Peyer's patch (tissue), 4 donors: ENCODE measurements at places on chromosomes 4 and X. TPM values are rescaled to one million over a fixed set of nuclear protein-coding genes. Genes with fewer than 3 reads are reported as not detected.

The SLC10A7 gene
- total RNA-seq = 20.4 TPM

DNA sequence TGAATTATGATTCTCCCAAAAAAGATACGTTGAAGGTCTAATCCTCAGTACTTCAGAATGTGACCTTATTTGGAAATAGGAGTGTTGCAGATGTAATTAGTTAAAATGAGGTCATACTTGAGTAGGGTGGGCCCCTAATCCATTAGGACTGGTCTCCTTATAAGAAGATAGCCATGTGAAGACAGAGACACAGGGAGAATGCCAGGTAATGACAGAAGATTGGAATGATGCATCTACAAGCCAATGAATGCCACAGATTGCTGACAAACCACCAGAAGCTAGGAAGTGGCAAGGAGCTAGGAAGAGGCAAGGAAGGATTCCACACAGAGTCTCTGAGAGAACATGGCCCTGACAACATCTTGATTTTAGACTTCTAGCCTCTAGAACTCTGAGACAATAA lies 7.4 kb upstream of the RPS6KA3 start:
- no peaks in the 10 kb centered on the region for H3K4me1 ChIP-seq
- no peaks in the 10 kb centered on the region for H3K27me3 ChIP-seq
- no peak overlapping the region for H3K4me3 ChIP-seq
- no peak for DNase-seq
- H3K27ac ChIP-seq = no peak overlapping the region

GRCh38 chrX:148499638-148500422 lies 587 bp upstream of the AFF2 start:
- no peaks in the 10 kb centered on the region for H3K36me3 ChIP-seq
- DNase-seq = no peak
- H3K27ac ChIP-seq = no peak overlapping the region
- H3K4me1 ChIP-seq = no peaks in the 10 kb centered on the region
- H3K4me3 ChIP-seq = no peak overlapping the region

DNA sequence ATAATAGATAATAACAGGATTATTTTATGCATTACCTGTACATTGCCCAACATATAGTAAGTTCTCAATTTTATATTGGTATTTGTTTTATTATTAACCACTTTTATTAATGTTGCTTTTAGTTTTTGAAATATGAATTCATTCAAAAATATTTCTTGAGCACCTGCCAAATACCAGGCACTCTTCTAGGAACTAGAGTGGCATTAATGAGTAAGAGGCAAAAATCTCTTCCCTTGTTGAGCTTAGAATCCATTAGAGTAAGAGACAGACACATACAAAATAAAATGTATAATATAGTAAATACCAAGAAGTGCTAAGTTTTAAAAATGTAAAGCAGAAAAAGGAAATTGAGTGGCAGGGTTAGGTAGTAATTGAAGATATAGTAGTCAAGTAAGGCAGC lies 45.8 kb downstream of the TET2 start:
- no peaks in the 10 kb centered on the region for H3K27me3 ChIP-seq
- peaks cover 7% of the 10 kb centered on the region for H3K36me3 ChIP-seq
- no peaks in the 10 kb centered on the region for H3K4me1 ChIP-seq
- no peak for DNase-seq
- H3K27ac ChIP-seq = no peak overlapping the region

DNA sequence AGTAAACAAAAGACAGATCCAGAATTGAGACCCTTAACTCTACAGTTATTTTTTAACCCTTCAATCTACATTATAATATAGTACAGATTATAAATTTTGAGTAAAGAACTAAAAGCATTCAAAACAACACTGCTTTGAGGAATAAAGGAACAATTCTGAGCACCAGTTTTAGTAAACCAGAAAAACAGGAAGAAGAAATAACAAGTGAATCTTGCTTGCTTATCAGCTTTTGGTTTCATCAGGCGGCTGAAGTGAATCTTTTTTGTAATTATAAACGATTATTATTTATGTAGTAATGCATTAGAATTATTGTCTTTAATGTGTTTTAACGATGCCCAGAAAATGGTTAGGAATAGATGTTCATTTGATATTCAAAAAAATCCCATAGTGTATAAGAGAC lies 305.4 kb downstream of the ARAP2 start:
- H3K4me3 ChIP-seq = no peak overlapping the region
- no peaks in the 10 kb centered on the region for H3K27me3 ChIP-seq
- no peak overlapping the region for H3K27ac ChIP-seq
- no peaks in the 10 kb centered on the region for H3K4me1 ChIP-seq

The LDB2 gene
- total RNA-seq = 43.7 TPM

DNA sequence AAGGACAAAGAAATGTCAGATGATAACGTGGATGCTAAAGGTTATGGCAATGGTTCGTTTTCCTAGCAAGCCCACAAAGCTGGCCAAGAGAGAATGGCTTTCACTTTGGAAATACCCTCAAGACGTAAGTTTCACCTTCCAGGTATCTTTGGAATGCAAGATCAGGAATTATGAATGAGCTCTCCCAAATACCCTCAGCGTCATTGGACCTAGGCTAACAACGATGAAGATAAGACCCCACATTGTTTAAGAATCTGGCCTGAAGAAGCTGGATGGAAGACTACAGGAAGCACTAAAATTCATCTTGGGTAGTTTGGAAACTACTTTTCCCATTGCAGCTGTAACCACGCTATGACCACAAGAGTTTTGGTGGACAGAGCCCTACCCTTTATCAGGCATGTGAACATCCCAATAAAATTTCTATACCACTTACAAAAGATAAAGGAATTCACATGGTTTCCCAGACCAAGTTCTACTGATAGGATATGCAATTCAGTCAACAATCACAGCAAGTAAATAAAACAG lies 111.9 kb downstream of the KDR start:
- DNase-seq = no peak
- H3K27ac ChIP-seq = no peak overlapping the region
- H3K27me3 ChIP-seq = no peaks in the 10 kb centered on the region
- H3K4me1 ChIP-seq = no peaks in the 10 kb centered on the region
- no peak overlapping the region for H3K4me3 ChIP-seq
- no peaks in the 10 kb centered on the region for H3K36me3 ChIP-seq

GRCh38 chr4:140703463-140703862 lies 52.7 kb downstream of the TBC1D9 start:
- no peak overlapping the region for H3K27ac ChIP-seq
- H3K4me1 ChIP-seq = no peaks in the 10 kb centered on the region
- H3K36me3 ChIP-seq = no peaks in the 10 kb centered on the region
- H3K27me3 ChIP-seq = no peaks in the 10 kb centered on the region
- DNase-seq = no peak
- H3K4me3 ChIP-seq = no peak overlapping the region

The MMAA gene
- total RNA-seq = 8.7 TPM

- H3K36me3 ChIP-seq = no peaks in the 10 kb centered on the region
- H3K4me1 ChIP-seq = no peaks in the 10 kb centered on the region
- H3K4me3 ChIP-seq = no peak overlapping the region
- H3K27ac ChIP-seq = no peak overlapping the region
These were observed 77.9 kb downstream of the PALLD start for GRCh38 chr4:168574581-168575295.

The GAGE12H gene
- total RNA-seq = not detected

DNA sequence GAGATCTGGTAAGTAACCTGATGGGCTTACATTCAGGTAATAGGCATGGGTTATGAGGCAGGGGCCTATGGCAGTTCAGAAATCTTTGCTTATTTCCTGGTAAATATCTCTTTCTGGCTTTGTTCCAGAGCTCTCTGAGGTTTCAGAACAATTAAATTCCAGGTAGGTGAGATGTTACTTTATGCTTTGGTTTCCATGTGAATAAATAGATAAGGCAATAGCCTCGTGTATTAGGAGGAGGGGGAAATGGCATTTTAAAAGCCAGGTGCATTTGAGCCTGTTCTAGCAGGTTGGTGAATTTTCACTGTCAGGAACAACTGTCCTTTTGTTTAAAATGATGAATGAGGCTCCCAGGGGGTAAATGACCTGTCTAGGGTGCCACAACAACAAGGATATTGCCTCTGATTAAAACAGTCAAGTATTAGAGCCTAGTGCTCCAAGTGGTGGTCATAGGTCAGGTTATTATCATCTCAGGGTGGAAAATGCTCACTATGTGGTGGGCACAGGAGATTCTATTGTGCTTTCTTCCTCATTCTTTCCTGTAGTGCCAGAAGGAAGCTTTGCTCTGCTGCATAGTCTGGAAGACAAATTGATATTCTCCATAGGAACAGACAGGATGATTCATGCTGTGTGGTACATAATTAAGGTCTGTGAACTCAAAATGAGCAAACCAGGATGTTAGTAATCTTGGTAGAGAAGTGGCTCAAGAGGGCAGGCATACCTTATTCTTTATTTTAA lies 296.2 kb downstream of the INPP4B start:
- H3K27ac ChIP-seq = no peak overlapping the region
- no peaks in the 10 kb centered on the region for H3K36me3 ChIP-seq
- no peak overlapping the region for H3K4me3 ChIP-seq
- no peaks in the 10 kb centered on the region for H3K27me3 ChIP-seq
- no peaks in the 10 kb centered on the region for H3K4me1 ChIP-seq

DNA sequence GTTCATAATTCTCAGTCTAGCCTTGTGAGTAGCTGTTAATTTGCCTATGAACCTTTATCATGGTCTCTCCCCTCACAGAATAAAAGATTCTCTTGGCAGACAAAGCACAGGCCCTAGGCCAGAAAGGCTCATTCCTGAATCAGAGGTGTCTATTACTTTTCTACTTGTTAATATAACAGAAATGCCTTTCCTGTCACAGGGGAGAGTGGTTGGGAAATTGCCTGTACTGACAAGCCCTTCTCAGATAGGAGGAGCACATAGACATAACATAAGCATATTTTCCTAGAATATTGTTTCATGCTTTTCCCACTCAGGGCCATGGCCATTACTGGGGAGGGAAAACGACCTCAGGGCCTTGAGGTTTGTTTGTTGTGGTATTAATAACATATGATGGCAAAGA lies 308.3 kb downstream of the BMPR1B start:
- DNase-seq = no peak
- no peak overlapping the region for H3K27ac ChIP-seq
- H3K4me3 ChIP-seq = no peak overlapping the region
- no peaks in the 10 kb centered on the region for H3K36me3 ChIP-seq
- H3K27me3 ChIP-seq = no peaks in the 10 kb centered on the region
- no peaks in the 10 kb centered on the region for H3K4me1 ChIP-seq

GRCh38 chrX:13702111-13702789 lies 13.3 kb downstream of the RAB9A start:
- no peak overlapping the region for H3K4me3 ChIP-seq
- H3K4me1 ChIP-seq = peaks cover 15% of the 10 kb centered on the region
- no peaks in the 10 kb centered on the region for H3K36me3 ChIP-seq
- H3K27me3 ChIP-seq = no peaks in the 10 kb centered on the region
- H3K27ac ChIP-seq = no peak overlapping the region
- no peak for DNase-seq

- peaks cover 47% of the 10 kb centered on the region for H3K36me3 ChIP-seq
- no peak overlapping the region for H3K4me3 ChIP-seq
- no peaks in the 10 kb centered on the region for H3K27me3 ChIP-seq
- no peaks in the 10 kb centered on the region for H3K4me1 ChIP-seq
These were observed 7.3 kb downstream of the PGK1 start for GRCh38 chrX:78111140-78111931.

DNA sequence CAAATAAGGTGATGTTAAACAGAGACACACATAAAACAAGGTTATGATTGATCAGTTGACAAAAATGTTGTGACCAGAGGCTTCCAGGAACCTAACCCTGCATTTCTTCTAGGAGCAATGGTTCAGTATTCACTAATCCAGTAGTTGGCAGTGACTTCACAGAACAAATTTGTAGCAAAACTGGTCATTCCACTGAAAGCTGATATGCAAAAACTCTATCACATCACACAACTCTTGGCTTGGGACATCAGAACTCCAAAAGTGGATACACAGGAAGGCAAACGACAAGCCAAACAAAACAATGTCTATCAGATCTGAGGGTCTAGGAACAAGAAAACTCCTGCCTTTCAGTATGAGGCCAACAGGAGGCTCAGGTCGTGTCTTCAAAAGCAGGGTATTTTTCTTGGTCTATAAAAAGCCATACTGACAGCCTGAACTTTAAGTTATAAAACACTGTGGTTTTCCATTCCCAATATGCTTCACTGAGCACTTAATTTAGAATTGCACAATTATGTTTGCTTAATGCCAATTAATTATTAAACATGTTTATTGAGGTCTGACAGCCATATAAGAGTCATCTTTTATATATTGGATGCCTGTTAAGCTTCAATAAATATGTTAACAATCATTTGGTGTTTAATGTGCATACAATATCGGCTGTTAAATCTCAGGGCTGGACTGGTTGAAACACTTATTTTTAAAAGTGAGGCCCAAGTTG lies 45.6 kb downstream of the SOD3 start:
- no peaks in the 10 kb centered on the region for H3K4me1 ChIP-seq
- no peak overlapping the region for H3K4me3 ChIP-seq
- DNase-seq = no peak
- H3K27ac ChIP-seq = no peak overlapping the region

The VSIG4 gene
- total RNA-seq = 19.6 TPM

DNA sequence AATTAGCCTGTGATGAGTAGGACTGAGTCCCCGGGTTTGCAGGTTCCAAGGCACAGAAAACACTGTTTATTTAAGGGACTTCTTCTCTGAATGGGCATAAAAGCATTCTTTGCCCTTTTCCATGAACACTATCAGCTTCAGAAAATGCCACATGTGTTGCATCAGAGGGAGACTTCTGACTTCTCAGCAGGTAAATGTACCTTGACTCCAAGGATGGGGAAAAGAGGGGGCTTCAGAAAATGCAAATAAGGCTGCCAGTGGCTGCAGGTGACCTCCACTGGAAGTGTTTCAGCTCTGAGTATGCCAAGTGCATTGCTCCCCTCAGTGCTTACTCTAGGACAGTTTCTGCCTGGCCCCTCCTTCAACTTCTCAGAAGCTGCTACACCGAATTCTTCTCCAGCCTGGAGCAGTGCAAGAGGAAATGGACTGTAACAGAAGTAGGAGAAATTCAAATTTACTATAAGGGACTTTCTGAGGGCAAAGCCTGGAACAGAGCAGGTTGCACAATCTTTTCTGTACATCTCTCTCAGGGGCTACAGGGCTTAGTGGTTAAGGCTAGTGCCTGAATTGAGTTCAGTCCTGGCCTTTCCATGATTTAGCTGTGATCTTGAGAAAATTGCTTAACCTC lies 233.2 kb downstream of the PTTG2 start:
- H3K36me3 ChIP-seq = no peaks in the 10 kb centered on the region
- H3K27ac ChIP-seq = no peak overlapping the region
- no peaks in the 10 kb centered on the region for H3K27me3 ChIP-seq
- no peaks in the 10 kb centered on the region for H3K4me1 ChIP-seq

The SMPX gene
- not detected for total RNA-seq

GRCh38 chrX:69152417-69152841 lies 12.8 kb downstream of the PJA1 start:
- no peak for DNase-seq
- H3K27ac ChIP-seq = no peak overlapping the region
- no peaks in the 10 kb centered on the region for H3K27me3 ChIP-seq
- no peaks in the 10 kb centered on the region for H3K36me3 ChIP-seq
- H3K4me1 ChIP-seq = no peaks in the 10 kb centered on the region

The TEC gene
- 13.0 TPM for total RNA-seq
